ENCODE measurements at places on chromosomes 1 and 21.

DNA sequence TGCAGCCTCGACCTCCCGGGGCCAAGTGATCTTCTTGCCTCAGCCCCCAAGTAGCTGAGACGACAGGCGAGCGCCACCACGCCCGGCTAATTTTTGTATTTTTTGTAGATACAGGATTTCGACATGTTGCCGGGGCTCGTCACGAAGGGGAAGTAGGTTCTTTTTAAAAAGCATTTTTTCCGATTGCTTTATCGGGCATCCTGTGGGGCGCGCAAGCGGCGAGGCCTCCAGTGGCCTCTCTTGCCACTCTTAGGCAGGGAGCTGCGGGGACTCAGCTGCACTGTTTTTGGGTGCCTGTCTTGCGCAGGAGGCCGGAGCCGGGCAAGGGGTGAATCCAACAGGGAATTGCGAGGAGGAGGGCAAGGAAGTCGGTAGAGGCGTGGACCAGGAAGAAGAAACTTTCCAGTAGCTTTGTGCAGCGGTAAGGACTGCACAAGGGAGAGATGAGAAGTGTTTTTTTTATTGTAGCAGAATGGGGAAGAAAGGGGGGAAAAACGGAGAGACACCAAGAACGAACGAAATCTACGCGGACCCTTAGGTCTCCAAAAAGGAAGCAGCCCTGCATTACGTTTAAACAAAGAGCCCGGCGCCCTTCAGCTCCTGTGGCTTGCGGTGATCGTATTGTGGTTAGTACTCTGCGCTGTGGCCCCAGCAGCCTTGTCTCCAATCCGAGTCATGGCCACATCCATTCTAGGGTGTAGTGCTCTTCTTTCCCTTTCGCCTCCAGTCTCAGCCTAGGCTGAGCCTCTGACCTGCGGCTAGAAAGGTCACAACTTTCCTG, 164.8 kb downstream of the PPIAL4G start:
- DNase-seq = peak; percentile 23

DNA sequence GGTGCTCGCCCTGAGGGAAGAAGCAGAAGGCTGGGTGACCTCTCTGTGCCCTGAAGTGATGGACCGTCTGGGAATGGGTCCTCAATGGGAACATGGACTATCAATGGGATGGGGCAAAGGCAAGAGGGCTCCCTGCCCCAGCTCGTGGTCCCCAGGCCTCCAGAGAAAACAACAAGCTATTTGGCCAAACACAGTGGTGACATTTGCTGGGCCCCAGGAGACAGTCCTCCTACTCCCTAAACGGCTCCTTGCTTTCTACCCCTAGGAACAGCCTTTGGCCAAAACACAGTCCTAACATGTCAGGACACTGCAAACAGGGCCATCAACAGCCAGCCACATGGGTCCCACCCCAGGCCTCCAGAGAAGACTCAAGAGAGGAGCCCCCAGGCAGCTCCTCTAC, 102.8 kb downstream of the RAVER2 start:
- no peak for DNase-seq

GRCh38 chr1:46536527-46536926, 14.9 kb downstream of the KNCN start:
- no peak for DNase-seq

- DNase-seq = no peak
These were observed 119.4 kb downstream of the MAST2 start for GRCh38 chr1:45922813-45923212.

DNA sequence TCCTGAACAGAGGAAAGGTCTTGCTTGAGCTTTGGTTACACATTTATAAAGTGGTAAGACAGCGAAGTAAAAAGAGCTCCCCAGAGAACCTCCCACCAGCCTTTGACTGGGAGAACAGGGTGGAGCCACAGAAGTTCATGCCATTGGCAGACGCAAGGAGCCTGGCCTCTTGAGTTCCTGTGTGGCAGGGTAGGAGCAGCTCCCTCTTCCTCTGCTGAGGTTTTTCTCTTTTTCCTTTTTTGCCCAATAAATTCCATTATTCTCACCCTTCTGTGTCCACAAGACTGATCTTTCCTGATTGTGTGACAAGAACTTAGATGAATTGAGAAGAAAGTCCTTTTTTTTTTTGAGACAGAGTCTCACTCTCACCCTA, 4.3 kb downstream of the THEM4 start:
- DNase-seq = peak; percentile 18

DNA sequence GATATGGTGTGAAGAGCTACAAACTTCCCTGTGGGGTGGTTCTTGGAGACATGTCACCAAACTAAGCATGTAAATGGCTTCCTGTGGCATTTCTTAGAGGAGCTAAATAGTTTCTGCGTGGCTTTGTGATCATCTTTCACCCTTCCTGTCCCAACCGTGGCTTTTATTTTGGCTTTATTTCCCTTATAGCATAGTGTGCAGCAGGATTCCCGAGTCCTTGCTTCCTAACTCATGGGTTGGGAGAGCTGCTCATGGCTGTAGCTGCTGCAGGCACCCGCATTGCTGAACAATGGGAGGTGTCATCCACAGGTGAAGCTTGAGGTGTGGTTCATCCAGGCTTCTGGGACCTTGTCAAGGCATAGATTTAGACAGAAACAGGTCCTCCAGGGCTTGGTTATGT, 192.0 kb downstream of the SDCCAG8 start:
- no peak for DNase-seq

- DNase-seq = no peak
These were observed 642 bp upstream of the ST3GAL3 start for GRCh38 chr1:43706598-43707189.

DNA sequence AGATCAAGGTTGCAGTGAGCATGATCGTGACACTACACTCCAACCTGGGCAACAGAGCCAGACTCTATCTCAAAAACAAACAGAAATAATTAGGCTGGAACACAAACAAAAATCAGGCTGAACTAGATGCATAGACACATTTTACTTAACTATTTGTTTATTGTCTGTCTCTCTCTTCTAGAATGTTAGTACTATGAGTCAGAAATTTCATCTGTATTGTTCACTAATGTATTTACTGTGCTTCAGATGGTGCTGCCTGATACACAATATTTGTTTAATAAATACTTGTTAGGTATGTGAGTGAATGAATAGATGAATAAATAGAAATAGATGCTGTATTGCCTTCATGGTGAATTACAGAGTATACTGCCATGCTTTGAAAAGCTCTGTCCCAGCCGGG, 6.0 kb upstream of the LIN28A start:
- DNase-seq = no peak

GRCh38 chr1:116781034-116781433, 26.8 kb downstream of the CD2 start:
- DNase-seq = no peak

DNA sequence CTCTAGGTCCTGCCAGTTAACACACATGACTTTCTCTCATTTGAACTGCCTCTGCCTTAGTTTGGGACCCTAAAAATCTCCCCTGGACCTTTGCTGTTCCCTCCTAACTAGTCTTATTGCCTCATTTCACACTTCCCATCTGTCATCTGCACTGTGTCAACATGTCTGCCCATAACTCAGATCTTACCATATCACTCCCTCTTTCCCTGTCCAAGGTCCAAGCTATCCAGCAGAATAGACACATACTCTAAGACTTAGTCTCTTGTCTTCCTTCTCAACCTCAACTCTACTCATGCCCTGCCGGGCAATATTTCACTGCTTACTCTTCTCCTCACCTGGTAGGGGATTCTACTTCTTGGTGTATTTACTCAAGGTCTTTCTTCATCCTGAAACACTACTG, 79.5 kb upstream of the DAB1 start:
- no peak for DNase-seq

DNA sequence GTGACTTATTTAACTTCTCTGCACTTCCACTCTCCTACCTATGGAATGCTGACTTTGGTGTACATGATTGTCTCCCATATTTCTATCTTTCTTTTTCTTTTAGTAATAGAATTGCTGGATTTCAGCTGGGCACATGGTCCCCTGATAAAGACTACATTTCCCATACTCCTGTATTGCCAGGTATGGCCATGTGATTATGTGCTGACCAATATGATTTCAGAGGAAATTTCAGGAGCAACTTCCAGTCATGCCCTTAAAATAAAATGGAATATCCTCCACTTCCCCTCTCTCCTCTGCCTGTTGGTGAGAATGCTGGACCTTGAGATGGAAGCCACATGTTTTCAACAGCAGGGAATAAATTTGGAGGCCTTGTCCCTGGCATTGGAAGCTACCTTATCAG, 130.7 kb upstream of the IGSF21 start:
- DNase-seq = no peak

- no peak for DNase-seq
These were observed 85.6 kb downstream of the MAN1C1 start for GRCh38 chr1:25702101-25702775.

DNA sequence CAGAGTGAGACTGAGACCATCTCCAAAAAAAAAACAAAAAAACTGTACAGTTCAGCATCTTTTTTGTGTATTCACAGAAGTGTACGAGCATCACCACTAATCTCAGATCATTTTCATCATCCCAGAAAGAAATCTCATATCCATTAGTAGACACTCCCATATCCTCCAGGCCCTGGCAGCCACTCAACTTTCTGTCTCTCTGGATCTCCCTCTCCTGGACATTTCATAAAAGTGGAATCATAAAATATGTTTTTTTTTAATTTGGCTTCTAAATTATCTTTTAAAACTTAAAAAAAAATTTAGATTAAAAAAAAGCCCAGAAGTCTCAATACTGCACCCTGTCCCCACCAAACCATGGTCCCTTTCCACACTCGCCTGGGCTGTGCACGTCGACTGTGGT, 22.1 kb downstream of the RIPPLY3 start:
- no peak for DNase-seq

DNA sequence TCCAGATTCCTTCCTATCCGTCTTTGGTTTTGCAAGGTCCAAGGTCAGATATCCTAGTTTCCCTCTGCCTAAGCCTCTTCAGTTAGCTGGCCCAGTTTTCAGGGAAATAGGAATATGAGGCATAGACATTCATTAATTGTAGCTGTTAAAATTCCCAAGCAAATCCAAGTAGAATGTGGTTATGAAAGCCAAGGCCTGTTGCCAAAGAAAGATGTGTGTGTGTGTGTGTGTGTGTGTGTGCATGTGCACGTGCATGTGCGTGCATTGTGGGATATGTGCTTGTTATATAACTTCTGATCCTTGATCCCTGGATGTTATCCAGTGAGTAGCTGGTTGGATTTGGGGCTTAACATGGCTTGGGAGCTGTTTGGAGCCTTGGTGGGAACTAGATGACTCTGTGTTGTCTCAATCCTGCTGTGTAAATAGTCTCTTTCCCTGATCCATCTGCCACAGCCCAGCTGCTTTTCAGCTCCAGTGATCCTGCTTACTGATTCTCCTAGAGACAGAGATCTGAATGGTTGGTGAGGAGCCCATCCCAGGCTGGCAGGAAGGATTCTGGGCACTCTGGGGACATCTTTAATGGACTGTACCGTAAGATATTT, 70.6 kb upstream of the GCLM start:
- no peak for DNase-seq

- DNase-seq = peak; percentile 34
These were observed 33.8 kb upstream of the RPL11 start for GRCh38 chr1:23657659-23658275.

GRCh38 chr1:32399843-32400242, 5.6 kb upstream of the BSDC1 start:
- no peak for DNase-seq

Data from heart right ventricle (tissue), 16 donors.